ENCODE measurements at places on chromosomes 7 and 10. TPM values are rescaled to one million over a fixed set of nuclear protein-coding genes. Genes with fewer than 3 reads are reported as not detected.

DNA sequence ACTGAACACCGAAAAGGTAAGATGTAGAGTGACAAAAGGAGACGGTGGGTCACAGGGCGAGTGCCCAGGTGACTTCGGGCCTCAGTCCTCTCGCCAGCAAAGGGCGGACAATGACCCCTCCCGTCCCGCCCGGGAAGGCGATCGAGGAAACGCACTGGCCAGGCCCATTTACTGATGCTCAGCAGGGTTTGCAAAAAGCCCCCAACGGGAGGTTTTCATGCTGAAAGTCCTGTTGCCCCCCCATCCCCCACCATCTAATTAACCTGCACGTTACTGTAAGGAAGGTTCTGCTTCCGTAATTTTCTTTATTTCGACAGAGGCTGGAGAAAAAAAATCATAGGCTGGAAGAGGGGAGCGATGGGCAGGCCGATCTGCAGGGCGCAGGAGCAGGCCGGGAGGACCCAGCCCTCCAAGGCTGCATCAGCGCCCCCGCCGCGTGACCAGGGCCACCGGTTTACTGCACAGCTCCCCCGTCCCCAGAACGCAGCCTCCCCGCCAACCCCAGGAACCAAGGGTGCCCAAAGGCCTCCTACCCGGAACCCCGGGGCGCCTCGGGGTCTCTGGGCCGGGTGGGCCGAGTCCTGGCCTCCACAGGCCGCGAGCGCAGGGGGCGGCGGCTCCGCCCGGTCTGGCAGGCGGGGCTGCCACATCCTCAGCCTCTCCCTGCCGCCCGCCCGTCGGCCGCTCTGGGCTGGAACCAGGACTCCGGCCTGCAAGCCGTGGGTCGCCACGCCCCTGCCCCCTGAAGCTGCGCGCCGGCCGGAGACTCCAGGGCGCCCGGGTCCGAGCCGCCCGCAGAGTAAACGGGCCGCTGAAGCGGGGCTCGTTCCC, 613 bp downstream of the OAT start:
- peak; percentile 56 for DNase-seq
- H3K4me3 ChIP-seq, result peak overlapping the region; percentile 80
- H3K27me3 ChIP-seq, result peaks cover 31% of the 10 kb centered on the region
- H3K36me3 ChIP-seq, result no peaks in the 10 kb centered on the region

GRCh38 chr10:82409671-82410070, 534.7 kb downstream of the NRG3 start:
- H3K4me3 ChIP-seq, result no peak overlapping the region
- no peaks in the 10 kb centered on the region for H3K4me1 ChIP-seq
- no peaks in the 10 kb centered on the region for H3K36me3 ChIP-seq
- no peak for DNase-seq
- H3K27me3 ChIP-seq, result no peaks in the 10 kb centered on the region
- H3K27ac ChIP-seq, result no peak overlapping the region

Gene CRYGN
- total RNA-seq, result 3.2 TPM

DNA sequence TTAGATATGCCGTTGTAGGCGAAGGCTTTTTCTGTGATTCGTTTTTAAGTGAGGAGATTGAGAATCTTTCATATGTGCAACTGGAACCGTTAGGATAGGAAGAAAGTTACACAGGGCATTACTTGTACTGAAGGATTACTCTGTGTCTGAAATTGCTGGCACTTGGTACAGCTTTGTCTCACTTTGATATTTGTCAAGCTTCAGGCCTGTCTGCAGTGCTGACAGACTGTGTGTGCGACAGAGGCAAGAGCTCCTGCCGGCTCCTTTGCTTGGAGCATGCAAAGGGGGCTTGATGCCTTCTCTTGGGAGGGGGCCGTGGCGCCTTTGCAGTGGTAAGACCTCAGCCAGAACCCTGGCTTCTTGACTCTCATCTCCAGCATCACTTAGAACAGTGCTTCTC, 45.8 kb downstream of the CCNY start:
- DNase-seq, result no peak
- H3K27me3 ChIP-seq, result no peaks in the 10 kb centered on the region
- H3K27ac ChIP-seq, result no peak overlapping the region
- no peaks in the 10 kb centered on the region for H3K36me3 ChIP-seq
- H3K4me3 ChIP-seq, result no peak overlapping the region
- peaks cover 33% of the 10 kb centered on the region for H3K4me1 ChIP-seq

GRCh38 chr10:75397496-75398199, 3.9 kb downstream of the ZNF503 start:
- DNase-seq, result no peak
- H3K4me3 ChIP-seq, result peak overlapping the region; percentile 97
- H3K27ac ChIP-seq, result peak overlapping the region; percentile 75
- peaks cover 12% of the 10 kb centered on the region for H3K4me1 ChIP-seq
- H3K27me3 ChIP-seq, result peaks cover 40% of the 10 kb centered on the region
- peaks cover 26% of the 10 kb centered on the region for H3K36me3 ChIP-seq

Gene FAM170B
- not detected for total RNA-seq

GRCh38 chr10:72370201-72370722, 15.5 kb upstream of the DNAJB12 start:
- no peak for DNase-seq
- peaks cover 2% of the 10 kb centered on the region for H3K4me1 ChIP-seq
- no peaks in the 10 kb centered on the region for H3K27me3 ChIP-seq
- H3K27ac ChIP-seq, result peak overlapping the region; percentile 67
